ENCODE measurements at places on chromosomes 2 and 18. TPM values are rescaled to one million over a fixed set of nuclear protein-coding genes. Genes with fewer than 3 reads are reported as not detected.
A peak's percentile ranks its signal among the peaks of the same experiment; 100 is the strongest.

The B3GNT7 gene
- total RNA-seq, result 2.6 TPM

The DYSF gene
- total RNA-seq, result 4.2 TPM

The MAP3K20 gene
- 32.6 TPM for total RNA-seq

The SP5 gene
- 6.6 TPM for total RNA-seq

The RBFA gene
- total RNA-seq, result 33.3 TPM

The MOGAT1 gene
- not detected for total RNA-seq

The DLGAP1 gene
- total RNA-seq, result 1.7 TPM

DNA sequence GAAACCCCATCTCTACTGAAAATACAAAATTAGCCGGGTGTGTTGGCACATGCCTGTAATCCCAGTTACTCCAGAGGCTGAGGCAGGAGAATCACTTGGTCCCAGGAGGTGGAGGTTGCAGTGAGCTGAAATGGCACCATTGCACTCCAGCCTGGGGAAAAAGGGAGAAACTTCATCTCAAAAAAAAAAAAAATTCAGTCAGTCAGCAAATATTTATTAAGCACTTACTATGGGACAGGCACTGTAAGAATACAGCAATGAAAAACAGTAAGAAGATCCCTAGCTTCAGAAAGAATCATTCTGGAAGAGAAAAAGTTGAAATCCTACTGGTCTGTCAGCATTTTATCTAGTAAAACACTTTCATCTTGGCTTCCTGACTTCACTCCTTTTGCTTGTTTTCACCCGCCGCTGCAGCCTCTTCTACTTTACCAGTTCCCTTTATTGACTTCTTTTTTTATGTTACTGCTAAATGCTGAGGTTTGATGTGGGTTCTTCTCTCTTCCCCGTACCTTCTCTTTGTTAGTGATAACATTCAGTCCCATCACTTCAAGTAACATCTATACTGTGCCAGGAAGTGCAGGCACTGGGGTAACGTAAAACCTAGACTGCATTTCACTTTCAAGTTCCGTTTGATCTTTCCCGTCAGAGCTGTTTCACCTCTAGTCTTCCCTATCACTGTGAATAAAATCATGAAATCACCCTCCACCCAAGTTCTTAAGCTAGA lies 10.8 kb upstream of the TAF4B start:
- no peak overlapping the region for H3K4me3 ChIP-seq
- no peak for DNase-seq
- H3K27ac ChIP-seq, result no peak overlapping the region
- no peaks in the 10 kb centered on the region for H3K4me1 ChIP-seq

GRCh38 chr2:69387770-69388481 lies 899 bp upstream of the GFPT1 start:
- no peak for DNase-seq
- no peaks in the 10 kb centered on the region for H3K27me3 ChIP-seq
- peak overlapping the region; percentile 98 for H3K4me3 ChIP-seq
- no peaks in the 10 kb centered on the region for H3K4me1 ChIP-seq
- H3K36me3 ChIP-seq, result no peaks in the 10 kb centered on the region

- H3K36me3 ChIP-seq, result no peaks in the 10 kb centered on the region
- DNase-seq, result no peak
- no peaks in the 10 kb centered on the region for H3K27me3 ChIP-seq
- H3K4me3 ChIP-seq, result no peak overlapping the region
- no peak overlapping the region for H3K27ac ChIP-seq
- H3K4me1 ChIP-seq, result no peaks in the 10 kb centered on the region
Measured at GRCh38 chr2:175640655-175641054, 361.4 kb downstream of the LNPK start.

GRCh38 chr2:143476336-143477087 lies 347.3 kb downstream of the ARHGAP15 start:
- H3K36me3 ChIP-seq, result no peaks in the 10 kb centered on the region
- peak overlapping the region; percentile 2 for H3K27ac ChIP-seq
- H3K4me3 ChIP-seq, result no peak overlapping the region
- no peaks in the 10 kb centered on the region for H3K27me3 ChIP-seq
- no peak for DNase-seq
- H3K4me1 ChIP-seq, result peaks cover 13% of the 10 kb centered on the region

DNA sequence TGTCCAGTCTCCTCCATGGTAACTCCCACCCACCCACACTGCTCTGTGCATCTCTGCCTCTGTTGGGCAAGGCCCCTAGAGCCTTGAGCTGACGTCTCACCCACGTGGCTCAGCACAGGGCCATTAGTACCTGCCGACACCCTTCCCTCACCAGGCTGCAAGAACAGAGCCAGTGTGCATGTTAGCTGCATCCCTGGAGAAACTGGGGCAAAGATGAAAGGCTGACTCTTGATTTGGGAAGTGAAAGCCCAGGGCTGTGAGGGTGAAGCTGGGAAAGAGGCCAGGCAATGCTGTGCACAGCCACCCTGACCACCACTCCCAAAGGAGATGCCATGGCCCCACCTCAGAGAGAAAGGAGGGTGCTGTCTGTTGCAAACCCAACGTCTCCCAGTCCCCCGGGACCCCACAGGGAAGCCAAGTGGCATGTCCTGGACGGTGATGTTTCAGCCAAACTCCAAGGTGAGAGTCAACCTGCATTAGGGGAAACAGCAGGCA lies 20.0 kb upstream of the HPCAL1 start:
- H3K36me3 ChIP-seq, result no peaks in the 10 kb centered on the region
- H3K4me1 ChIP-seq, result peaks cover 50% of the 10 kb centered on the region
- H3K4me3 ChIP-seq, result no peak overlapping the region
- DNase-seq, result no peak
- no peaks in the 10 kb centered on the region for H3K27me3 ChIP-seq

GRCh38 chr18:54284981-54285785 lies 15.9 kb downstream of the POLI start:
- no peak overlapping the region for H3K27ac ChIP-seq
- H3K27me3 ChIP-seq, result no peaks in the 10 kb centered on the region
- no peaks in the 10 kb centered on the region for H3K4me1 ChIP-seq
- DNase-seq, result no peak

- no peak overlapping the region for H3K4me3 ChIP-seq
- no peaks in the 10 kb centered on the region for H3K36me3 ChIP-seq
- no peaks in the 10 kb centered on the region for H3K4me1 ChIP-seq
- no peaks in the 10 kb centered on the region for H3K27me3 ChIP-seq
- DNase-seq, result no peak
Measured at GRCh38 chr2:220168891-220169546, 541.6 kb downstream of the SLC4A3 start.

GRCh38 chr2:16386431-16386830 lies 279.2 kb downstream of the CYRIA start:
- H3K27ac ChIP-seq, result no peak overlapping the region
- no peaks in the 10 kb centered on the region for H3K27me3 ChIP-seq
- DNase-seq, result no peak
- H3K4me3 ChIP-seq, result no peak overlapping the region

DNA sequence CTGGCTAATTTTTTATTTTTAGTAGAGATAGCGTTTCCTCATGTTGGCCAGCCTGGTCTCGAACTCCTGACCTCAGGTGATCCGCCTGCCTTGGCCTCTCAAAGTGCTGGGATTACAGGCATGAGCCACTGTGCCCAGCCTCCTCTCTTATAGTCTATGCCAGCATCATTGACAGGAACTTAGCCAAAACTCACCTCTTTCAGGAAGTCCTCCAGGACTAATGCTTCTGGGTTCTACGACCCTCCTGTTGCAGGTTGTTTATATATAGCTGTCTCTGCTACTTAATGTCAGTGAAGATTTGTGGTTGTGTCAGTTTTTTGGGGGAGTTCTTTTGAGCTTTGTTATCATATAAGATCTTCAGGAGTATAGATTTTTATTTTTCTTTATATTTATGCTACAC lies 112.1 kb upstream of the CDC42EP3 start:
- no peaks in the 10 kb centered on the region for H3K4me1 ChIP-seq
- H3K36me3 ChIP-seq, result no peaks in the 10 kb centered on the region
- H3K27me3 ChIP-seq, result no peaks in the 10 kb centered on the region

- H3K4me3 ChIP-seq, result no peak overlapping the region
- no peak overlapping the region for H3K27ac ChIP-seq
- H3K36me3 ChIP-seq, result no peaks in the 10 kb centered on the region
Measured at GRCh38 chr2:27288610-27289009, 6.4 kb downstream of the TRIM54 start.

DNA sequence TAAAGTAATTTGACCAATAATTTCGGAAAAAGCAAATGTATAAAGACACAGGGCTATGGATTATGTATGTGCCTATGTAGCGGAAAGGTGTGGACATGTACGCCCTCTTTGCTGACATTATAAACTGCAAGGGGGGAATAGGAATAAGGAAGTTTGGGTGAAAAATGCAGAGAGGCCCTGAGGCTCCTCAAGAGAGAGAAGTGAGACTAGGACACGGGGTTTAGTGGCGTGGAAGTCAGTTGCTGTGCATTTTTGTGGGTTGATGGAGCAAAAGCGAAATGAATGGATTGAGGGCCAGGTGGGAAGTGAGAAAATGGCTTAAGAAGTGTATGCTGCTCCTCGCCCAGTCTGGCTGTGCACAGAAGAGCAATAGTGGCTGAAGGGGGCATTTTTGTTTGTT lies 96.2 kb upstream of the B3GNT7 start:
- H3K4me3 ChIP-seq, result no peak overlapping the region
- no peaks in the 10 kb centered on the region for H3K36me3 ChIP-seq
- no peaks in the 10 kb centered on the region for H3K27me3 ChIP-seq
- no peak overlapping the region for H3K27ac ChIP-seq
- no peaks in the 10 kb centered on the region for H3K4me1 ChIP-seq

- no peaks in the 10 kb centered on the region for H3K27me3 ChIP-seq
- H3K4me1 ChIP-seq, result no peaks in the 10 kb centered on the region
- no peak overlapping the region for H3K27ac ChIP-seq
Measured at GRCh38 chr2:211845338-211846035, 693.1 kb downstream of the ERBB4 start.

GRCh38 chr2:118464546-118465265 lies 376.4 kb downstream of the INSIG2 start:
- H3K27me3 ChIP-seq, result no peaks in the 10 kb centered on the region
- DNase-seq, result no peak
- no peaks in the 10 kb centered on the region for H3K36me3 ChIP-seq

DNA sequence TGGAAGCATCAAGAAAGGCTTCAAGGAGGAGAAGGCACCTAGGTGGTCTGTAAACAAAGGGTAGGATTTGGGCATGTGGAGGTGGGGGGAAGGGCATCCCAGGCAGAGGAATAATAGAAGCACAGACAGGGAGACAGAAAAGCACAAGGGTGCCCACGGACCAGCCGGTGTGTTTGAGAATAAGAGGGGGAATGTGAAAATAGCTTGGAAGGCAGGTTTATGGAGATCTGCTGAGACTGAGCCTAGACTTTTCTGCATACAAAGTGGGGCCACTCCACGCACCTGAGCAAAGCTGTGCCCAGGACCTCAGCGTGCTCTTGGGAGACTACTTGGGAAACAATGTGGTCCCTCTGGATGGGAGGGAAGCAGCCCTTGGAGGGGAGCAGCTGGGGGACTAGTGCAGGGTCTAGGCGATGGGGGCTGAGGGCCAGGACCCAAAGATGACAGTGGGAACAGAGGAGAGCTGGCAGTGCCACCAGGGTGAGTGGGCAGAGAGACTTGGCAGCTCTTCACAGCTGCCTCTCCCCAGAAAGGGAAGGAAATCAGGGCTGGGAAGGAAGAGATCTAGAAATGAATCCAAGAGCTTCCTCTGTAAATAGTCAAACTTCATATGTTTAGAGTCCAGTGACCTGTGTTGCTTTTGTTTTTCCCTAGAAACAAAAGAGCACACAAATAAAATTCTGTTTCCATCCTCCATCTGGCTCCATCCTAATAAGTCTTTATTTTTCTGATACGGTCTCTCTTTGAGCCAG lies 110.7 kb upstream of the SMAD7 start:
- H3K36me3 ChIP-seq, result no peaks in the 10 kb centered on the region
- no peaks in the 10 kb centered on the region for H3K27me3 ChIP-seq
- no peak overlapping the region for H3K4me3 ChIP-seq
- no peak for DNase-seq

DNA sequence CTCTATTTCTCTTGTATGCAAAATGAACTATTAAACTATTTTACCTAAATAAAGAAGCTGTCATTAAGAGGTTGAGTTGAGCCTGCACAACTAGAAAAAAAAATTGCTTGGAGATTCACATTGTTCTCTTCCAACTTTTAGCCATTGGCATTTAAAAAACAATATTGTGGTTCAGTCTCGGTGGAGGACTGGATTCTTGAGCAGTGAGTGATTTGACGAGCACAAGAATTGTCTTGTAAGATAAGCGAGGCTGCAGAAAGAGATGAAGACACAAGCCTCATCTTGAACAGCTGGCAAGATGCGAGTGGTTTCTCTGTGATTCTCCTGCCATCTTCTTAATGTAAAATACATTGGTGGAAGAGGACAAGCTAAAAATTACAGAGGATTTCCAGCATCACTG lies 67.0 kb downstream of the GALR1 start:
- H3K4me1 ChIP-seq, result no peaks in the 10 kb centered on the region
- DNase-seq, result no peak
- H3K27me3 ChIP-seq, result no peaks in the 10 kb centered on the region
- H3K4me3 ChIP-seq, result no peak overlapping the region
- H3K36me3 ChIP-seq, result no peaks in the 10 kb centered on the region

DNA sequence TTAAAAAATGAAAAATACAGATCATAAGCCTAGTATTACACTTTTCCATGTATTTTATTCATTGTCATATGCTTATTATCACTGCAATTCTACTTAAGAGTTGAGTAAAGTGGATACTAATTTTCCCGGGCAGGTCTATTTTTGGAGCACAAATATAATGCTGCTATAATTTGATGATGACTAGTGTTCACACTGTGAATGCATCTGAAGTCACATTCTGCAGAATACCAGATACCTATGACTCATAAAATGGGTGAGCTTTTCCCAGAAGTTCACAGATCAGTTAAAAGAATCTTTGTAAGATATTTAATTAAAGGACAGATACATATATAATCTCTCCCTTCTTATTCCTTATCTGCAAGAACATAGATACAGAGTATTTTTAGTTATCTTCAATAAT lies 79.8 kb upstream of the MC4R start:
- no peak overlapping the region for H3K27ac ChIP-seq
- no peak for DNase-seq
- no peak overlapping the region for H3K4me3 ChIP-seq

DNA sequence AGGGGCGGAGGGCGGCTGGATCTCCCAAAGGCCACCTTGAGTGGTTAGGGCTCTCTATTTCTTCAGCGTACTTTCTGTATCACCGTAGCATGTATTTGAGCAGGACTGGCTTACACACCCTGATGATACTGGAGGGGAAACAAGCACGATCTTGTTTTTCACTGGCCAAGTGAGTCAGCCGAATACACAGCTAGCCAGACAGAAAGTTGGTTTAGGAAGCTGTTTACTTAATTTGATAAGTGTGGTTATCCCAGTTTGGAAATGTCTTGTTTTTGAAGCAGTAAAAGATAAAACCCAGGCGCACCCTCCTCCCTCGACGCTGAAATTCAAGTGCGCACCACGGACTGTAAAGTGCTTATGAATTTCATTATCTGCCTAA lies 582 bp downstream of the RIOK3 start:
- no peaks in the 10 kb centered on the region for H3K36me3 ChIP-seq
- DNase-seq, result no peak
- H3K4me3 ChIP-seq, result peak overlapping the region; percentile 89
- H3K27me3 ChIP-seq, result no peaks in the 10 kb centered on the region
- peak overlapping the region; percentile 94 for H3K27ac ChIP-seq

DNA sequence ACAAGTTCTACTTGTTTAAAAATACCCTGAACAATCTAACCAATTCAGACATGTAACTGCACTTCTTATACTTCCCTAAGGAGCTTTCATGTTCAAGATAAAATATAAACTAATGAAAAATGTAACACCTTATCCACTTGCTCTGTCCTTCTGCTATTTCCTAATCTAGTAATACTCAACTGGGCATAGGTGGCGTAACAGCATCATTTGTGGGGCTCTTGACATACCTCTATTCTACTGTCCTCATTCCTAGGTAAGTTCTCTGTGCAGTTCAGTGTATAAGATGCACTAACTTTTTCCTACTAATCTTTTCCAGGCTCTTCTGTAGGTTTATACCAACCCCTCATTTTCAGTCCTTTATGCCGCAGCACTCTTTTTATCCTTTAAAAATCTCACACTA lies 36.7 kb downstream of the PRKD3 start:
- H3K4me3 ChIP-seq, result no peak overlapping the region
- DNase-seq, result no peak
- no peaks in the 10 kb centered on the region for H3K4me1 ChIP-seq
- no peak overlapping the region for H3K27ac ChIP-seq
- peaks cover 62% of the 10 kb centered on the region for H3K36me3 ChIP-seq
